Osteoblast (primary cell): ENCODE measurements at places on chromosomes 1 and 21. TPM values are rescaled to one million over a fixed set of nuclear protein-coding genes. Genes with fewer than 3 reads are reported as not detected.

- DNase-seq: no peak
These were observed 613.9 kb downstream of the PLA2G4A start for GRCh38 chr1:187442603-187443002.

DNA sequence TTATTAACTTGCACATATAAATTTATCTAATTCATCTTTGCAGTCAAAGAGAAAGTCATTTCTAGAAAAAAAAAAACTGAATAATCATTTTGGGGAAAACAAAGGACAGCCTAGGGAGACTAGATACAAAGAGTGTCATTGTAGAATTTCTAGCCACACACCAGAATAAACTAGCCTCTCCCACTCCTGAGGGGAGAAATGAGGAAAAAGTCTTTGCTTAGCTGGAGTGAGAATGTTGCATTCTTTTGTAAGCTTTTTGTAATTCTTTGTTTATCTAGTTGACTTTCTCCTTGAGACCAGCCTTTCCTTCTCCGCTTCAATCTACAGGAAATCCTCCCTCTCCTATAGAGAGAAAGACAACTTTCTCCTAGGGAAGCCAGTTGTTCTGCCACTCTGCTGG, 15.9 kb upstream of the CGN start:
- DNase-seq: no peak

DNA sequence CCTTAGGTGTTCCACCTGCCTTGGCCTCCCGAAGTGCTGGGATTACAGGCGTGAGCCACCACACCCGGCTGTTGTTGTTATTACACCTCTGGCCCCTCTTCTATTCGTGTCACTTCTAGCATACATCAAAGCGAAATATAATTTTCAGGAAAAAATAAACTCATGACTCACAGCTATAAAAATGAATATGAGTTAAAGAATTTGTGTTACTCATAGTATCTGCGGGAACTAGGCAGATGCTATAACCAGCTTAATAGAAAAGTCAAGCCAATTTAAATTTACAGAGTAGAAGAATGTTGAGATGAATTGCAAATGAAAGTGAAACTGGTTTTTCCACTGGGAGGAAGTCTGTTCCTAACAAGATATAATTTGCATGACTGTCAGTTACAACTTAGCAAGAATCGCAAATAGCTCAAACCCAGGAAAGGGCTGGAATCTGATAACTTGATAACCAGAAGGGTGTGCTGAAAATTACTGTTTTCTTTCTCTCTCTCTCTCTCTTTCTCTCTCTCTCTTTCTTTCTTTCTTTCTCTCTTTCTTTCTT, 11.2 kb downstream of the OR2W3 start:
- DNase-seq: peak; percentile 62

DNA sequence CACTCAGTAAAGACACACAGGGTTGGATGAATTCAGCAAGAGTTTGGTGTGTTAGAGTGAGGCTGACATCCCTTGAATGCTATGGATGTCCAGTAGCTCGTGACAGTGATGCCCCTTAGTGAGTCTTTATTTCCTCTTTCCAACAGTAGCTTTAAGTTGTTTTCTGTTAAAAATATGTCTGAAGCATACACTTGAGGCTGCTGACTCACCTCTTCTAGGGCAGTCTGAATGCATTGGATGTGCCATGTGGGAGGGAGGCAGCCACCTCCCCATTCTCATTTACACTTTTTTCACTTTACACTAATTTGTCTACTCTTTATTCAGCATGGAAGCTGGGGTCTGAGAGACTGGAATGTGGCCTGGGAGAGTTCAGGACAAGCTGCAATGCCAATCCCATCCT, 17.6 kb downstream of the NOS1AP start:
- no peak for DNase-seq

CFAP45 gene
- 0.29 and 0.36 TPM in 2 replicates for total RNA-seq

DNA sequence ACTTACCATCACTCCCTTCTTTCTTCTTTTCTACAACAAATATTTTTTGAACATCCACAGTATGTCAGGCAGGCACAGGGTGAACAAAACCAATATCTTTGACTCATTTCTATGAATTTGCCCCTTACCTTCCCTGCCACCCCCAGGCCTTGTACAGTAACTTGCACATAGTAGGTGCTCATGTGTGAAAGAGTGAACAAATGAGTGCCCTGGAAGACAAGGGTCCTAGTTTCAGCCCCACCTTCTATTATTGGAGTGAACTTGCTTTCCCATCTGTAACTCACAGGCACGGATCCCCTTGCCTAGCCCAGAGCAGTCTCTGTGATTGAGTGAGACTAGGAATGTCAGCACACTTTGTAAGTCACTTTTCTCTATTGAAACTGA, 12.8 kb downstream of the ZDHHC18 start:
- no peak for DNase-seq

LRRC53 gene
- total RNA-seq: not detected in 2 replicates

DNA sequence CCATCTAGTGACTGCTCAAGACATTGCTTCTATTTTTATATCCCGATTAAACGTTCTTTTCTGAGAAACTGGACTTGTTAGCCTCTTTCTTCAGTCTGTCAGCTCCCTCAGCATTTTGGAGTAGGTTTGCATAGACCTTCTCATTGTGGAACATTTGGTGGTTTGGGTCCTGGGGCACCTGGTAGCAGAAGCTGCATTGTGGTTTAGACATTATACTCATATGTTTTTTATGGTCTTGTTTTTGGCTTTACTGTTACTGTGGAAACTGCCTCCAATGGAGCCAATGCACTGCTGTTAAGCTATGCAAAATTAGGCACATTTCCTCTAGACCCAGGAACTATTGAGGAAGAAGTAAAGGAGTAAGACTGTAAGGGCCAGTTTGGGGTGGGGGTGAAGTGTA, 36.7 kb upstream of the LRRC8B start:
- no peak for DNase-seq

STYXL2 gene
- total RNA-seq: not detected in 2 replicates

KCNA3 gene
- total RNA-seq: not detected in 2 replicates

- no peak for DNase-seq
These were observed 619 bp downstream of the BCL9 start for GRCh38 chr1:147541672-147542568.

SGIP1 gene
- total RNA-seq: 17.4 and 31.5 TPM in 2 replicates

PODN gene
- total RNA-seq: 43.3 and 52.8 TPM in 2 replicates

GRCh38 chr1:197451381-197451780, 183.3 kb downstream of the CRB1 start:
- no peak for DNase-seq

TMEM52 gene
- not detected in 2 replicates for total RNA-seq

- no peak for DNase-seq
These were observed 28.1 kb downstream of the RAB4A start for GRCh38 chr1:229298887-229299503.

- DNase-seq: peak; percentile 32
These were observed 101.7 kb downstream of the NEK7 start for GRCh38 chr1:198258491-198258890.

- DNase-seq: no peak
These were observed 77.4 kb upstream of the SLFNL1 start for GRCh38 chr1:41098730-41099460.

- peak; percentile 4 for DNase-seq
These were observed 113.9 kb downstream of the ADSS2 start for GRCh38 chr1:244337839-244338238.

- peak; percentile 47 for DNase-seq
These were observed 1.8 kb upstream of the MCOLN2 start for GRCh38 chr1:84998642-84999280.

- DNase-seq: no peak
These were observed 5.8 kb upstream of the NR5A2 start for GRCh38 chr1:200021577-200022238.

- no peak for DNase-seq
These were observed 7.6 kb upstream of the MX1 start for GRCh38 chr21:41418393-41418792.

- peak; percentile 88 for DNase-seq
These were observed 1.7 kb downstream of the KIAA2013 start for GRCh38 chr1:11924334-11925195.

DNA sequence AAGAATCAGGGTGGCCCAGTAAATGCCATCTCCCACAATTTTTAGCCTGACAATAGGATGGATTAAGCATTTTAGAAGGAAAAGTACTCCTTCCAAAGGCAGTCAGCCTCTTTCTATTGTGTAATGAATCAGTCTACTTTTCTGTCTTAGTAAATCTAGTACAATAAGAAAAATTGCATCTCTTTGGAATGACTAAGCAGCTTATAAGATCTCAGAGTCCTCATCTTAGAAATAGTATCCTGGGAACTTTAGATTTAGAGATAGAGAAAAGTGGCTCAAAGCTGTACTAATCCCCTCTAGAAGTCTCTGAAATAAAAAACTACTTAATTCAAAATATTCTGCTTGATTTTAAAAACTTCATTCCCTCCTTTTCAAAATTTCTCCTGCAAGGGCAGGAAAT, 81.4 kb downstream of the SLC44A5 start:
- DNase-seq: no peak

DNA sequence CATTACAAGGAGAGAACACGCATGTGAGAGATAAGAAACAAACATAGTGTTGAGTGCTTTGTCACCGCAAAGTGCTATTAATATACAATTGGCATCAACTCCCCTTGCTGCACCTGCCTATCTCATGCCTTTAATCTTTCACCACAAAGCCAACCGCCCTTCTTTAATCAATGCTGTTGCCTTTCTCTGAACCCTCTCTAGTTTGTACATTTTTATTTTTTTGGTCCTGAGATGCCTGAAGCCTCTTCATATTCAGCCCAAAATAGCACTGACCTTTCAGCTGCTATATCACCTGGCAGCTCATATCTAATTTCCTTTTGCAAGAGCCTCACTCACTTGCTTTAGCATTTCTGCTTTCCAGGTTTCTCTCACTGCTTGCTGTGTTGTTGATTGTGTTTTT, 504.7 kb downstream of the NUF2 start:
- DNase-seq: no peak

DNA sequence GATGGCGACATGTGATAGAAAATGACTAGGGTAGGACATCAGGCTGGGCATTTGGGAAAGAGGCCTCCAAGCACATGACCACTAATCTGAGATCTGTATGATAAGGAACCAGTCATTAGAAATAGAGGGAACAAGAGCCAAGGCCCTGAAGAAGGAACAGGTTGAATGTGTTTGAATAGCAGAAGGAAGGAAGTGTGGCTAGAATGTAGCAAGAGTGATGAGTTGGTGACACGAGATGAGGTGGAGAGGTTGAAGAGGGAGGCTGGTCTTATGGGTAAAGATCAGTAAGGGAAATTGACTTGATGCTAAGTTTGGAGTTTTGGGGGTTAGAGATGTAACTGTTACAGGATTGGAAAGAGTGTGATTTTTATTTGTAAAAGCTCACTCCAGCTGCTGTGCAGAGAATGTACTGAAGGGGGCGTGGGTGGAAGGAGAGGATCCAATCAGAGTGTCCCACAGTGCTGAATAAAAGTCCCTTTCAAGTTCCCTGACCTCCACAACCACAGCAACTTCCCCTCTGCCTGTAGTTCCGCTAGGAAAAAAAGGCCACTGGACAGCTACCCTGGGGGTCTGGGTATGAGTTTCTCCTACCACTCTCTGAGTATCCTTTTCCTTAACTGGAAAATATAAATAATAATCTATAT, 295.0 kb downstream of the OMA1 start:
- peak; percentile 58 for DNase-seq

GRCh38 chr1:228236744-228237143, 28.9 kb downstream of the OBSCN start:
- peak; percentile 66 for DNase-seq

GRCh38 chr1:85356130-85356529, 79.7 kb upstream of the BCL10 start:
- no peak for DNase-seq

LCA5L gene
- total RNA-seq: 2.2 and 2.9 TPM in 2 replicates

DNA sequence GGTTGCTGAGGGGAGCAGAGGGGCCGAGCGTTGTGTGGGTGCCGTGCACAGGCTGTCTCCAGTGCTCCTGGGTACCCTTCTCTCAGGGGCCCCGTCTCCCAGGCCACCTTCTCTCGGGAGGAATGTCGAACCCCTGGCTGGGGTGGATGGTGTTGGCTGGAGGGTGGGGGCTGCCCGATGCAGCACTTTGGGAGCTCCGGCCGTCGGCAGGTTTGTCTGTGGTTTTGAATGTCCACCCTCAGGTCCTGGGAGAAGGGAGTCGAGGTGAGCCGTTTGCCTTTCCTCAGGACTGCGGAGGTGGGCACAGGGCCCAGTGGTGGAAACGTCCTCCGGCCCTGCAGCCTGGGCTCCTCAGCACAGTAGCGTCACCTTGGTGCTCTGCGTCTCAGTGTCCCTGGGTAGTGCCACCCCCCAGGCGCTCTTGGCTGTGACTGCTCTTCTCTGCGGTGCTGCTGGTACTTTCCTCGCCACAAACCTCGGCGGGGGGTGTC, 14.5 kb downstream of the SLX9 start:
- DNase-seq: no peak

DNA sequence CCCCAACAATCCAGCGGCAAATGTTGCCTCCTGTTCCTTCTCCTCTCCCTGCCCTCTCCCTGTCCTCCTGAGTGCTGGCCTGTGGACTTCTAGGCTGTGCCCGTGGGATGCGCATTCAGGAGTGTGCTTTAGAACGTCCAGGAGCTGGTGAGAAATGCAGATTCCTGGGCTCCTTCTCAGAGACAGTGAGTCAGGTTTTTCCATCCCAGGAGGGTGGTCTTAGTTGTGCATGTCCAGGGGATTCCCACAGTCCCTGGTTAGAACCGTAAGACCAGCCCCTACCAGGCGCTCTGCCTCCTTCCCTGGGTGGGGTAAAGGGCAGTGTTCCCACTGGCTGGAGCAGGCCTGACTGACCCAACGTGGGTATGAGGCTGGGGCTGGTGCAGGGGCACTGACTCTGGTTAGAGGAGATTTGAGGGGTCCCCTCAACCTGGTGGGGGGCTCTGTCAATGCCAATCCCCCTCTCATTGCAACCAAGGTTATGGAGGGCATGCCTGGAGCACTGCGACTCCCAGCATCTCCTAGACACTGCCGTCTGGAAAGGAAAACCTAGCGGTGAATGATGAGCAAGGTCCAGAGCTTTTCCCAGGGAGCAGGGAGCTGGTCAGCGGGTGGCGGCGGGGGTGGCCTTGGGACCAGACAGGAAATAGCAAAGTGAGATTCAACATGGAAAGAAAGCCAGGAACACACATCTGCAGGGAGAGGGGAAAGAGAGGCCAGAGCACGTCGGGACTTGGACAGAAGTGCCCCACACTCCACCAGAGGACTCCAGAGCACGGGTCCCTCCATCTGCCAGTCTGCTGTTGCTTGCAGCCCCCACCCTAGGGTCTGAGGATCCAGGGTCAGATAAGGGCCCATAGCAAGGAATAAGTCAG, 38.5 kb downstream of the HSPG2 start:
- peak; percentile 96 for DNase-seq

DNA sequence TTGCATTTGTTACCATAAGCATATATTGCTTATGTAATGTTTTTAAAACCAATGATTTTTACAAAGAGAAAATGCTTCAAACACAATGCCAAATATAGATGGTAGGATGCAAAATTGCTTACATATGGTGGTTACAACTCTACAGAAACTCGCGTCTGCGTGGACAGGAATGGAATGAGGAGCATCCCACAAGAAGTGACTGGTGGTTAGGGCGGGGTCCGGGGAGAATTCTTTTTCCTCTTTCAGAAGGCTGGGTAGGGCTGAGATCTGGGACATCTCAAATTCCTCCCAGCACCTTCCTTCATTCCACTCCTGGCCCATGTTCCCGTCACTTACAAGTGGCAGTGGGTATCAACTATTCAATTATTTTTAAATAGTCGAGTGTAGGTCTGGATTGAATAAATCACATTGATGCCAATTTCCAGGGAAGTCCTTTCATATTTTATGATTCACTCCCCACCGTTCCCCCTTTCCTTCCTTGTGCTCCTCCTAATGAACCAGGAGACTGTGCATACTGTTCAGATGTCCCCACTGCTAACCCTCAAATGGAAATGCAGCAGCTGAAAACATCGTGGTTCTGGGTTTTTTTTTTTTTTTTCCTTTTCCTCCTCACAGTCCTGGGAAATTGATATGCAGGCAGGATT, 174.5 kb upstream of the POU3F1 start:
- DNase-seq: no peak

PLEKHG5 gene
- 11.2 and 13.3 TPM in 2 replicates for total RNA-seq
